Right renal pelvis (tissue), 4 donors: ENCODE measurements at places on chromosomes 3 and 15.

DNA sequence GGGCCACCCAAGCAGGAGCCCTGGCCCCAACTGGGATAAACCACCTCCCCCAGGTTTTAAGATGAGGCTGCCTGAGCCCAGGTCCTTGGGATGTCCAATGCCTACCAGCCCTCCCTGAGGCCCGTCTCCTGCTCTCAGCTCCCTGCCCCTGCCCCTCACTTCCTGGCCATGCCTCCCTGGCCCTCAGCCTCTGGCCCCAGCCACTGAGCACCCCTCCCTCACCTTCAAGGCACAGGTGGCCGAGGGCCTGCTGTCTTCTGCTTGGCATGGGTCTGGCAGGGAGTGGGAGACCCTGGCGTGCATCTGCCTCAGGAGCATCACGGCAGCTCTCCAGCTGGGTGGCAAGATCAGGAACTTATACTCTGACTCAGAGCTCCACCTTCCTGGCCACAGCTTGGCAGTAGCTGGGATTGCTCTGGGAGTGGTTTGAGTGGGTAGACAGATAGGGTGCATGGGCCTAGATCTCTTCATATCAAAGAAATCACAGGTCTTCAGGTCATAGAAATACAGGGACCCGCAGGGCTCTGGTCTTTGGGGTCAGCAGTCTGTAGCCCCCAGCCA is at the start of gene PLA2G4E:
PLA2G4E (minus strand) TSS at position 330 of the 561 bp plus-strand sequence; CDS start at position 318, 12 bp downstream.
- DNase-seq: no peak

DNA sequence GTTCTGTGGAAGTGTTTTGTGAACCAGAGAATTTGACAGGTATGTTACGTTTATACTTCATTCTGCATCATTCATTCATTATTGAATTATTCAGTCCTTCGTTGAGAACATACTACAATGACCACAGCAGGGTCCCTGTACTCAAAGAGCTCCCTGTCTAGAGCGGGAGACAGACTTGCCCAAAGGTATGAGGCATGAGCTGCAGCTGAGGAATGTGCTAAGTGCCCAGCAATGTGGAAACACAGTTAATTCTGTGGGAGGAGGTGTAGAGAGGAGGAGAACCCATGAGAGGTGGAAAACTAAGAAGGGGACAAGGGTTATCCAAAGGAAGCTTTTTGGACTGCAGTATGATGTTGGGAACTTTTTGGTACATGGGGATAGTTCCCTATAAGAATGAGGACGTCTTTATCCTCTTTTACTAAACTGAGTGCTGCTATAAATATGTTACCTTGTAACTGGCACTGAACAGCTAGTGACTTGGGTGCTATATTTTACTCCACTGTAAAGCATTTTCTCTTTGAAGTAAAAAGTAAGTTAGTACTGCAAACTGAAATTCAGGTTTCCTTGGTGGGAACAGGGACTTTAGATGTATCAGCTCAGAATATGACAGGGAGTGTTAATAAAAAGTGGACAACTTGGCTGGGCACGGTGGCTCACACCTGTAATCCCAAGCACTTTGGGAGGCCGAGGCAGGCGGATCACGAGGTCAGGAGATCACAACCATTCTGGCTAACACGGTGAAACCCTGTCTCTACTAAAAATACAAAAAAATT is 5.7 kb downstream of the SMAD3 start:
- no peak for DNase-seq

- no peak for DNase-seq
These were observed 334.8 kb downstream of the ERC2 start for GRCh38 chr3:56133423-56133822.

- DNase-seq: no peak
These were observed 105.5 kb upstream of the IL12A start for GRCh38 chr3:159882790-159883779.

GRCh38 chr3:36650271-36650671 is 114.1 kb downstream of the DCLK3 start:
- no peak for DNase-seq

- no peak for DNase-seq
These were observed 990.5 kb downstream of the OTOL1 start for GRCh38 chr3:162487138-162487537.

DNA sequence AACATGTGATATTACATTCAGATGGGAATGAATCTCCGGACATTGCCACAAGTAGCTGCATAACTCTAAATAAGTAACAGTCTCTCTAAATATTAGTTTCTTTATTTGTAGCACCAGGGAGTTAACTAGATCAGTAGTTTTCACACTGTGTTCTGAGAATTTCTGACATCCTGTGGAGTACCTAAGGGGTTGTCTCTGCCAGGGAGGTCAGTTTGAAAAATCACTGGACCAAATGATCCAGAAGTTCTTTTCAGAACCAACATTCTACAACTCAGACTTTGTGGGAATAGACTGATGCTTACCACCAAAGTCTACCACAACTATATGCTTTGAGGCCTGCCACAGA is 9.0 kb upstream of the ILDR1 start:
- DNase-seq: no peak

DNA sequence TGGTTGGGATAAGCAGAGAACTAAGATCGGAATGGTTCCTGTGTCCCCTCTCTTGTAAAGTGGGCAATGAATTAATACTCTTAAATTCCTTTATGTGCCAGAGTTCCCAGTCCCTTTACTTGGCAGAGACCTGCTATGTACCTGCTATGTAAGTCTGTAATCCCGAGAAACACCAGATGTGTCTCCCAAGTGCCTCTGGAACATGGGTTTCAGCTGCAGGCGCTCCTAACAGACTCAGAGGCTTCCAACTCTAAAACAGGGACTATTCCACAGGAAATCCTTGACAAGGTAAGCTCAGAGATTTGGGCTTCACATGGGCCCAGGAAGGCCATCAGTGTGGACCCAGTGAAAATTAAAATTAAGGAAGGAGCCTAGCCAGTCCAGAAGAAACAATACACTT is 117.7 kb upstream of the PLCL2 start:
- DNase-seq: no peak

- DNase-seq: no peak
These were observed 48.9 kb downstream of the IQGAP1 start for GRCh38 chr15:90436952-90437351.

GRCh38 chr15:82828075-82828474 is 18.6 kb downstream of the WHAMM start:
- no peak for DNase-seq
